ENCODE measurements at places on chromosomes 6 and 20.

DNA sequence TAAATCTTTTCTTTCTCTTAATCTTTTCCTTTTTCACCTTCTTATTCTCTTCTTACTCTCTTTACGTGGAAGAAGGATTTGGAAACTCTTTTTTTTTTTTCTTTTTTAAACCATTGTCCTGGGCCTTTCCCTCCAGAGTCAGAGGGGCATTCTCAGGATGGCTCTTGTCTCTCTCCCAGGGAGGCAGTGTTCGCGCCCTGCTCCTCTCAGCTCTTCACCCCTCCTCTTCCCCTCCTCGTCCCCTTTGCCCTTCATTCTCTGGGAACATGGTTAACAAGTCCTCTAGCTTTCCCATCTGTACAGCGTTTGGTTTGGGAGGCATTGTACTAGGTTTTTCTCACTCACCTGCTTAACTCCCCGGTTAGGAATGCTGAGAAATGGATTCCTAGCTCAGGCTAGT lies 52.0 kb upstream of the TFB1M start:
- no peak for DNase-seq

DNA sequence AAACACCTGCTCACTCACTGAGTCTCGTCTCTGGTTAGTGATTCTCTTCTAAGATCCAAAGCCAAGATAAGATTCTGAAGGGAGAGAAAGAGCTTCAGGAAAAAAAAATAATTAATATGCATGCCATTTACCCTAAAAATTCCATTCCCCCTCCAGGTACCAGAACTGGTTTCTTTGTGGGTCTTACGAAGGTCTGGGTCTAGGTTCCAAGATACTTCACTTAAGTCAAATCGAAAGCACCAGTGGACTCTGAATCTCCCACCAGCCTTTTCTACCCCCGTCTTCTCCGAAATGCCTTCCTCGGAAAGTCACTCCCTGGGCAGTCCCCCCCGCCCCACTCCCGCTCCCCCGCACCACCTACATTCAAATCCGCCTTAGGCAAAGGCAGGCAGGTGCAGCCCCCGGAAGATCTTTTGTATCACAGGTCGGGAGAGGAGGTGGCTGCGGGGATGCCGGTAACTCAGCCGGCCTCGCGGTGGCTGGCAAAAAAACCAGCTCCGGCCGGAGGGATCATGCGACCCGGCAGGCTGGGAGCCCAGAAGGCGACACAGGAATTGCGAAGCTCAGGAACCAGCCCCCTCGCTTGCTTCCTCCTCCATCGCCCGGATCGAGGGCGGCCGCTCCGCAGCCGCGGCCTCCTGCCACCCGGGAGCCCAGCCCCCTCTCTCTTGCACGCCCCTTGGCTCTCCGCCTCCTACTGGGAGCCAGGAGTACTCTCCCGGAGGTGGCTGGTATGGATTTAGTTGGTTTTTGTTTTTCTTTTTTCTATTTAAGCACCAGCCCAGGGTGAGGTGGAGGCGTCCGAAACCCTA lies at the start of gene BCL2L1:
Gene BCL2L1, minus strand, starts transcription at position 612 of the 812 bp plus-strand sequence. CDS start 650 bp downstream, outside the sequence.
- DNase-seq: peak; percentile 92

DNA sequence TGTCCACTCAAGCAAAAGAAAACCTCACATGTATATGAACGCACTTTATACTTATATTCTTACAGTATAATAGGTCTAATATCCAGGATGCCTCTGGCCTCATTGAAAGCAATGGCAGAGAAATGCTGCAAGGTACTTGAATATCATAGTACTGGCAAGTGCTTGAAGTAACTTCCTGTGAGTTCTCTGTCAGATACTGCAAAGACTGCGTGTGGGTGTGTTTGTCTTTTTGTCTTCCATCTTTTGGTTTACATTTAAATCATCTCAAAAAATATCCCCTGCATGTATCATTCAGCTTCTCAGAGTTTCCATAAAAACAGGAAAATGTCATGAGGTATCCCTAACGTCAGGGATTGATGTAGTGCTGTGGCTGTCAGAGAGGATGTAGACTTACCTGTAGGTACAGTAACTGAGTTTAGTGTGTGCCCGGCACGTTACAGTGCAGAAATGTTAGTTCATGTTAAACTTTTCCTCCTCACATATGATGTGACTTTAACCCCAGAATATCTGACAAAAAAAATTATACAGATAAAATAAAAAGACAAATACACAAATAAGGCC lies 184.3 kb downstream of the DST start:
- DNase-seq: no peak

GRCh38 chr6:86937219-86938079 lies at the start of gene HTR1E:
HTR1E (plus strand) TSS chr6:86937528; CDS start chr6:87015335, 77,807 bp downstream.
- peak; percentile 22 for DNase-seq

- no peak for DNase-seq
Observed at GRCh38 chr6:135240711-135241110, 59.6 kb downstream of the MYB start.

- no peak for DNase-seq
Observed at GRCh38 chr6:155443168-155443567, 12.5 kb downstream of the NOX3 start.

- DNase-seq: peak; percentile 73
Observed at GRCh38 chr6:89984926-89985750, 90.9 kb downstream of the GJA10 start.

DNA sequence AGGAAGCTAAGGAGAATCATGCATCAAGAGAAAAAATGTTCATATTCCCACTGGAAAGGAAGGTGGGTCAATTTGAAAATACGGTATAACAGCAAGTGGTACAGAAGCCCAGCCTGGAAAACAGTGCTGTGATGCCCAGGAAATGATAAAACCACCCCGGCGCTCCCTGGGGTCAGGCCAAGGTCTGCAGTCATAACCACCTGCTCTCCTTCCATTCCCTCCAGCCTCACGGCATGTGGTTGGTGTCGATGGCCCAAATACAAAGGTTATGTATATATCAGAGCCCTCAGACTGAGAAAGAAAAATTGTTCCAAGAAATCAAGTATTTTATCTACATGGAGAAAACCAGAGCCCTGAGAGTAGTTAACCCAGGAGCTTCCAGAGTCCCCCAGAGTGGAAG lies 208.1 kb upstream of the CDYL start:
- DNase-seq: no peak

- no peak for DNase-seq
Observed at GRCh38 chr6:54729716-54730115, 116.9 kb upstream of the FAM83B start.

- peak; percentile 57 for DNase-seq
Observed at GRCh38 chr6:30325150-30325872, 1.4 kb upstream of the TRIM39 start.

GRCh38 chr20:19552221-19553180 lies 205.6 kb upstream of the RIN2 start:
- DNase-seq: no peak

GRCh38 chr6:170360476-170360875 lies 53.9 kb downstream of the FAM120B start:
- no peak for DNase-seq

DNA sequence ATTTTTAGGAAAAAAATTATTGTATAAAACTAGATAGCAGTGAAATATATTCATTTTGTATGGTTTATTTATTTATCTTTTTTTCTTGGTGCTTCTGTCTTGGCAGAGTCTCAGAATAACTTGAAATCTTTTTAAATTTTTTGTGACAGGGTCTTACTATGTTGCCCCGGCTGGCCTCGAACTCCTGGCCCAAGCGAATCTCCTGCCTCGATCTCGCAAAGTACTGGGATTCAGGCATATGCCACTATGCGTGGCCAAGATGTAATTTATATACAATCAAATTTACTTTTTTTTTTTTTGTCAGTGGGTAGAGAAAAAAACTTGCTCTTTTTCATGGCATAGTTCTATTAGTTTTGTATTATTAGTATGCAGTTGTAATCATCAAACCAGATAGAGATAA lies 13.7 kb downstream of the CBFA2T2 start:
- no peak for DNase-seq

DNA sequence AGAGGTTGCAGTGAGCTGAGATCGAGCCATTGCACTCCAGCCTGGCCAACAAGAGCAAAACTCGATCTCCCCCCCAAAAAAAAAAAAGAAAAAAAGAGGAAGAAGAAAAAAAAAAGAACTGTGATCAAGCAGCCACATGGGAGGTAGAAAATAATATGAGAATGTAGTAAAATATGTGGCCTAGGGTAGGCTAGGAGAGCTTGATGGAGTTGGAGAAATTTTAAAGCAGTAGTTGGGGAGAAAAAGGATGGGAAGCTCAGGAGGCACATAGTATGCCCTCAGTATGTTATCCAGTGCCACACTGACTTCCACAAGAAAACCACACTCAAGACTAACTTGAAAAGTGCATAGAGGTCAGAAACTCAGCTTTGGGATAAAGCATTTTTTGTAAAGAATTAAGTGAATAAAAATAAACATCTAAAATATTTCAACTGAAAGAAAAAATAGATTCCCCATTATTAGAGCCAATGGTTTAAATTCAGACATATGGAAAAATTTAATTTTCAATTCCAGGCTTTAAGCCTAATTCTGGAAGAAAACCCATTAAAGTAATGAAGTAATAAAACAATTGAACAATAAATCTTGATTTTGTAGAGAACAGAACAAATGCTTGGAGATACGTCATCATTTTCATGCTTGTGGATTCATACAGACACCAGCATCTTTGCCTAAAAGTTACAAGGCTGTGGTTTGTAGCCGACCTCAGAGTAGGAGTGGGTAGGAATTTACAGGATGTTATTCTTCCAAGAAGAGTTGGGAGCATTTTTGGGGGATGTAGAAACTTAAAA lies 34.7 kb downstream of the PLEKHG1 start:
- no peak for DNase-seq

GRCh38 chr6:17045581-17046322 lies 56.1 kb upstream of the STMND1 start:
- no peak for DNase-seq

GRCh38 chr6:29834564-29835436 lies 7.2 kb downstream of the HLA-G start:
- DNase-seq: peak; percentile 42

DNA sequence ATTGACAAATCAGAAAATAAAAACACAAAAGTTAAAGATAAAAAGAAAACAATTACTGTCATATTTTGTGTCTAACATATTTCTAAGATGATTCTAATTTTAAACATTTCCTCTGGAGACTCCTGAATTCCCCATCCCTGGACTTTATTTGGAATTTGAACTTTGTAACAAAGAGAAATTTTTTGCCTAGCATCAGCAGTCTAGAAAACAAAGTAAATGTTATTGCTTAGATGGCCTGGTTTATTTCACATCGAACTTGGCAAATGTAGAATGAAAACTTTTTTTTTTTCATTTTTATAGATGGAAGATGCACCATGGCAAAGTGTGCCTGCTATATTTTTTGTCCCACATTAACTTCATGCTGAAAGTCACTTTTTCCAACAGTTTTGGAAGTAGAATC lies 159.1 kb downstream of the TBX18 start:
- no peak for DNase-seq

DNA sequence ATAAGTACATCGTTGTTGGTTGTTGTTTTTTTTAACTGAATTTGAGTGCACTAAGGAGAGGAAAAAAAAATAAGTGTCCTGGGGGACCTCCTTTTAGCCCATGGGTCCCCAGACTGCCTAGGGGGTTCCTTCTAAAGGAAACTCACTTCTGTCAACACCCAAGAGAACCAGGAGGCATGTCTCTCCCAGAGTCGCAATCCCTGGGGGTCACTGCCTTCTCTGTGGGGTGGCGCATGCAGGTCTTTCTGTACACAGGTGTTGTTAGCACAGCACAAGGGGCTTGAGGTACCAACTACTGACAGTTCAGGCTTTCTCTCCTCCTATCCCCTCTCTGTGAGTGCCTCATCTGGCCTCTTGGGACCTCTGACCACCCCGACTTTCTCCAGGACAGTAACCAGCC lies 7.3 kb upstream of the ARMC2 start:
- DNase-seq: no peak

GRCh38 chr6:104505838-104506237 lies 353.9 kb downstream of the HACE1 start:
- DNase-seq: no peak

DNA sequence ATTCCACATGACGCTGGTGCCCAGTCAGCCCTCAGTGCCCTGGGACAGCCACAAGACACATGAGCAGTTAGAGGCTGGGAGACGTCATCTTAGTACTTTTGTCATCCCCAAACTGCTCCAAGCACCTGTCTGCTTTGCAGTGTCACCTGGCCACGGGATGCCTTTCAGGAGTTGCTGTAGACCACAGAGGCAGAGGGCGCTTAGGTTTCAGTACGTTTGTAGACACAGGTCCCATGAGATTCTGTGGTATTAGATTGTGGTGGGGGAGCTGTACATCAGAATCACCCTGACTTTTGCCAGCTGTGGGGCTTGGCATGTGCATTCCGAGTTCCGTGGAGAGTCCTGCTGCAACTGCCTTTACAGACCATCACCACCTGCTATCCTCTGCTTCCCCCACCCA lies 16.7 kb downstream of the MAVS start:
- DNase-seq: no peak

- no peak for DNase-seq
Observed at GRCh38 chr20:2507464-2507863, 1.3 kb downstream of the ZNF343 start.

DNA sequence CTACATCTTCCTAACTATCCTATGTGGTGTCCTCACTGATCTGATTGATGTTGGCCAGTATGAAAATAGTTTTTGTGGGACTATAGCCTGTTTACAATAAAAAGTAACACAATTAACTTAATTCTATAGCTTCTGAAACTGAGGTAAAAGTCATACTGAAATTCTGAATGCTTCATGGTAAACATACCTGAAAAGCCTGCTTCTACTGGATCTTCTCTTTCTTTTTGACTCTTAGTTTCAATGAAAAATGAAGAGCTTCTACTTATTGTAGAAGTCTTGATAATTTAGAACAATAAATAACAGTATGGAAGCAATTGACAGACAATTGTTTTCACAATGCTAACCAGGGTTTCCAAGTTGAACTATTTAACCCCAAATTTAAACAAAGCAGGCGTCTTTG lies 383.9 kb upstream of the MMS22L start:
- no peak for DNase-seq

- no peak for DNase-seq
Observed at GRCh38 chr20:48734104-48734749, 93.6 kb downstream of the PREX1 start.

DNA sequence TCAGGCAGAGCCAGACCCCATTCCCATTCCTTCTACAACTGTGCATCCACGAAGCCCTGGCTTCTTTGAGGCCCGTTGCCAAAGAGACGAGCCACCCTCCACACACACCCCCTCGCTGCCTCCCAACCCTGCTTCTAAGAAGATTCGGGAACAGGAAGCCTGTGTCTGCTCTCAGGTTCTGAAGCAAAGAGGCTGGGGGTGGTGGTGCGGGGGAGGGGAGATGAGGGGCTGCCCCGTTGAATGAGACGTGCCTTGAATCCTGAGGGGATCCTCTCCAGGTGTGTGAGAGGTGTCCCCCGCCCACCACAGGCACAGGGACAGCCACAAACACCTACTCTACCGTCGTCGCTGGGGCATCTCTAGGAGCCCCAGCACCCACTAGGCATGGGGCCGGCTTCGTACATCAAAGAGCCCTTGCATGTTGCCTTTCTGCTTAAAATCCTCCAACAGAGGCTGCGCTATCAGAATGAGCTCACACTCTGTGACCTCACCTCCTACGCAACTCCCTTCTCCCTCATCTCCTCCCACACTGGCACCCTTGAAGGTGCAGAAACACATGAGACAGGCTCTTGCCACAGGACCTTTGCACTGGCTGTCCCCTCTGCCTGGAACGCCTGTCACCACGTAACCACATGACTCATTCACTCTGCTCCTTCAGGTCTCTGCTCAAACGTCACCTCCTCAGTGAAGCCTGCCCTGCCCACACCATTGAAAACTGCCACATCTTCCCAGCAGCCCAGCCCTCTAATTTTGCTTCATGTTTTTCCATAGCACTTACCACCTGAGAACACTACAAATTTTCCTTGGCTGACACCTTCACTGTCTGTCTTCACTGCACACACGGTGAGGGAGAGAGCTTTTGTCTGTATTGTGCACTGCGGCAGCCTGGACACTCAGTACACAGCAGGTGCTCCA lies 58.5 kb downstream of the PREX1 start:
- DNase-seq: no peak

Data from left cardiac atrium (tissue), 4 donors.